ENCODE measurements at places on chromosomes 6 and 20. TPM values are rescaled to one million over a fixed set of nuclear protein-coding genes. Genes with fewer than 3 reads are reported as not detected.

BNIP5 gene
- not detected for total RNA-seq

GRCh38 chr20:1267161-1267560, 1.1 kb downstream of the SNPH start:
- DNase-seq = no peak

- no peak for DNase-seq
These were observed 872 bp upstream of the RIMS4 start for GRCh38 chr20:44811150-44811685.

GRCh38 chr6:64258752-64259151, 623.1 kb downstream of the PHF3 start:
- no peak for DNase-seq

GRCh38 chr6:166379800-166380199, 2.9 kb downstream of the MPC1 start:
- no peak for DNase-seq

DNA sequence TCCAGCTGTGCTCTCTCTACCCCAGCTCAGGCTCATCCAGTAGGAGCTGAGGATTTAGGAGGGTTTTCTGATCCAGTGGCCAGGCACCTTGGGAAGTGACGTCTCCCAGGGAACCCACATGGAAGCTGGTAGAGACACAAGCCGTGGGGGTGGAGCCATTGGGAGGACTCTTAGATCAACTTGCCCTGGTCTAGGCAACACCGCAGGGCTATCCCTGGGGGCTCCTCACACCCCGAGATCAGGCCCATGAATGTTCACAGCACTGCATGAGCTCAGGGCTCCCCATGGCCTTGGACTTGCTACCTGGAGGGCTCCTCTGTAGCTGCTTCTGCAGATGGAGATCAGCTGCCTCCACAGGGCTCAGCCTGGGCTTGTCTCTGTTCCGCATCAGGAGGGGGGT, 112.1 kb downstream of the CDH4 start:
- no peak for DNase-seq

GRCh38 chr6:72212686-72213085, 326.3 kb downstream of the RIMS1 start:
- no peak for DNase-seq

DNA sequence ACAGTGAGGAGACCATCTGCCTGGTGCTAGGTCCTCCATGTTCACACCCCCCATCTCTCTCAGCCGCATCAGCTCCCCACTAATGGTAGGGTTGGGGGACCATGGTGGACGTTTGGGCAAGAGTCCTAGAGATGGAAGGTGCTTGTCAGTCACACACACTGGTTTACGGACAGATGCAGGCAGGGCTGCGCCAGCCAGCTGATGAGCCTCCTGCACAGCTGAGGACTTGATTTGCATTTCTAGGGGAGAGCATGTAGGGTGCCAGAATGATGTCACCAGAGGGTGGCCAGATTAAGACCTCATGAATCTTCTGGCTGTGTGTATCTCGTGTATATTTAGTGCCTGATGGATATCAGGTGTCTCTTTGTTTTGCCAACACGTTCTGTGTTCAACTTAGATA, 28.6 kb downstream of the CST8 start:
- DNase-seq = no peak

GRCh38 chr6:34068462-34069044, 77.3 kb downstream of the GRM4 start:
- DNase-seq = no peak

SAPCD1 gene
- 2.6 TPM for total RNA-seq

DNA sequence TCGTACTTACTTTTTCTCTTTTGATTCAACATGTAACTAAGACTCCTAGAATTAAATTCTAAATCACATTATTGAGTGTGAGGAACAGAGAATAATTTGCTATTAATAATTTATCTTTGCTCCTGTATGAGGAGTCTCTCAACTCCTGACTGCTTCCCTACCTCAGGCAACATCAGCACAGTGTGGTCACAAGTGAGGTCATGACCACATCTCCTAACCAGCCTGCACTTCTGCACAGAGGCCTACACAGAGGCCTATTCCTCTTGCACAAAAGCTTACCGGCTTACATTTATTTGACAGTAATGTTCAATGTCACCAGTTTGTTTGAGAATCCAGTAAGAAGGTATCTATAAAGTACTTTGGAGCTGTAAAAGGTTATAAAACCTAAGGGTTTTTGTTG, 637.4 kb upstream of the MARCKS start:
- no peak for DNase-seq

- no peak for DNase-seq
These were observed 63.7 kb downstream of the POPDC3 start for GRCh38 chr6:105116150-105116549.

VGLL2 gene
- not detected for total RNA-seq

PAK1IP1 gene
- 8.5 TPM for total RNA-seq

DNA sequence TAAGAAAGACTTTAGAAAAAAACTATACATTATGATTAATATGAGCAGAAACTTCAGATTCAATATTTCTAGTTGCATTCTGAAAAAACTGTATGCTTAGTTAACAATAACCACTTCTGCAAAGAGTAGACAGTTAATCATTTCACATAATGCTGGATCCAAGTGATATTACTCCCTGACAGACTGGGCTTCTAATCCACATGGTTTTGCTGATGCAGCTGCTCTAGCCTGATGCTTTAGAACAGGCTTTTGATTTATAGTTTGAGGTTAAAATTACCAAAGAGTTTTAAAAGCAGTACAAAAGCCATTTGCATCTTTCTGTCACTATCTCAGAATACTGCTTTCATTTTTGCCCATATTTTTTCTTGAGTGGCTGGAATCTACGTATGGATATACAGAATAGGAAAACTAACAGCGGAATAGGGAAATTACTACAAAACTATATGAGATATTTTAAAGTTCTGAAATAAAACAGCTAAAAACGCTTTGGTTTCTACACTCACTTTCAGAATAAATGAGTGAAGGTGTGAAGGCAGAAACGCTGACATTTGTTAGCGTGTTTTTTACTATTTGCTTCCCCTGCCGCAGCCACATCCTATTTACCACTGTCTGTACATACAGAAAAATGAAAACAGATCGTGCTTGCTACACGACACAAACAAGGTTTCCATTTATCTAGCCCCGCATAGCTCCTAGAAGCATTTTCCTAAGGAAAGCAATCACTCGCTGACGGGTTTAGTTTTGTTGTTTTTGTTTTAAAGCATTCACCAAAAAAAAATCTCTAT, 61.7 kb downstream of the METTL24 start:
- DNase-seq = no peak

HEY2 gene
- total RNA-seq = 1.4 TPM

APCDD1L gene
- total RNA-seq = not detected

GRCh38 chr20:19913349-19913748, 103.8 kb upstream of the NAA20 start:
- DNase-seq = no peak

GRCh38 chr6:20631549-20631924, 97.3 kb downstream of the CDKAL1 start:
- DNase-seq = no peak

- no peak for DNase-seq
These were observed 73.4 kb downstream of the ELOVL2 start for GRCh38 chr6:10970731-10971130.

GRCh38 chr20:15476781-15477180, 1096.5 kb downstream of the KIF16B start:
- DNase-seq = no peak

LKAAEAR1 gene
- total RNA-seq = not detected

DNA sequence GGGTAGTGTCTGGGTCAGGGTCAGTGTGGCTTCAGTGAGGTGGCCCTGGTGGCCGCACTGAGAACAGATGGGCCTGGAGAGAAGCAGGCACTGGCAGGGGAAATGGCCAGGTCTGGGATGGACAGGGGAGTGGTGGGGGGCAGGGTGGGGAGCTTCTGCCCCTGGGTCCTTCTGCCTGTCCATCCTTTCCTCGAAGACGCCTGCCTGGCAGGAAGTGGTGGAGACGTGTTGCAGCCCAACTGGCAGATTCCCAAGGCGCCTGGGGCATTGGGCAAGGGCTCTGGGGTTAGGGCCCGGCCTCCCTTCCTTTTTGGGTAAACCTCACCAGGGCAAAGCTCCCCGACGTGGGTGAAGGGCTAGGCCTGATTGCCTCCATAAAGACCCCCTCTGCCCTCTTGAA, 10.4 kb downstream of the SRC start:
- no peak for DNase-seq

DNA sequence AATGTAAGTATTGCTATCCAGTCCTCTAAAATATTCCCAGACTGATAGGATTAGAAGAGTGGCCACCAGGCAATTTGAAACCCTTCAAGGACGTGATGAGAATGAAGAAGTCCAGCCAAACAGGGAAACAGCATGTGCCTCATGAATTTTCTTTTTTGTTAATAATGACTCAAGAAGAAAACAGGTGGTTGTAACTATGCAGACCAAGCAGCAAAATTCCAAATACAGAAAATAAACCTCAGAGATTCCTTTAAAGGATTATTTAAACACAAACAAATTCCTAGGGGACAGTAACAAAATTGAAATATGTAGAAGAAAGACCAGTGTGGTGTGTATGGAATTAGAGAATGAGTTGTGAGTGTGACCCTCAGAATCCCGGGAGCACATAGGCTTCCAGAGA, 239.2 kb downstream of the KCNQ5 start:
- DNase-seq = no peak

OPN5 gene
- not detected for total RNA-seq

- no peak for DNase-seq
These were observed 60.4 kb downstream of the TPD52L1 start for GRCh38 chr6:125213939-125214338.

DNA sequence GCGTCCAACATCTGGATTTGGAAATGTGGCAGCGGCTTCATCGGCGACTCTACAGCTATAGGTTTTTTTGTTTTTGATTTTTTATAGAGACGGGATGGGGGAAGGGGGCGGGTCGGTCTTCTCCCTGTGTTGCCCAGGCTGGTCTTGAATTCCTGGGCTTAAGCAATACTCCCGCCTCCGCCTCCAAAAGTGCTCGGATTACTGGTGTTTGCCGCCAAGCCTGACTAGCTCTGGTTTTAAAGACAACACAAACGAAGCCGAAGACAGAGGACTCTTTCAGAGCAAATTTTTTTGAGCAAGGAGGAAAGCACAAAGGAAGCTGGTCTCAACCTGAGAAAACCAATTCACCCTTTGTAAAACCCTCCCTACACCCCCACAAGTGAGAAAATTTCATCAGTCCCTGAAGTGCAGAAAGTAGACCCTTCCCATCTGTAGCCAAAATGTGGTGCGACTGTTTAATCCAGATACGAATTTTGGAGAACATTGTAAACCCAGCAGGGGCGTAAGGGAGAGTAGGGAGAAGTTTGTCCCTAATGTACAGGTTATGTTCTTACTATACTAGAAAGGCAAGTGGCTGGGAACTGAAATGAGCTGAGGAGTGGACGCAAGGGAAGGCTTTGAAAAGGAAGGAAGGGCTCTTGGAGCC, 185.9 kb downstream of the TRIM27 start:
- no peak for DNase-seq

FAM135A gene
- total RNA-seq = 15.6 TPM

DNA sequence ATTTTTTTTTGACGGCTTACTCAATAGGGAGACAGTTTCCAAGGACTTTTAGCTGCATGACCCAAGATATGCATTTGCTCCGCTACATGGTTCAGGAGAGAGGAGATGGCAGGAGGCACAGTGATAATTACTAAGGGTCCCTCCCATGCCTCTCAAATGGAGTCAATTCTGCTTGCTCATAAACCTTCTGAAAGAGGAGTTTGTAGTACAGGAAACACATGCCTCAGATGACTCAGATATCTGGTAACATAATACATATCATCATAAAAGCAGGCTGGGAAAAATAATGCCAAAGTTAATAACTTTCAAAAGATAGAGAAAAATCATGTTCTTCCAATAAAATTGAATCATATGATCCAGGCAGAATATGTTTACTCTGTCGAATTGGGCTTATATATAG, 97.6 kb upstream of the DEFB112 start:
- DNase-seq = no peak

- DNase-seq = no peak
These were observed 44.8 kb downstream of the ITPR3 start for GRCh38 chr6:33665957-33666356.

KHDC1 gene
- total RNA-seq = 0.42 TPM

SLC24A3 gene
- total RNA-seq = 1.8 TPM

WFDC10B gene
- not detected for total RNA-seq

SLC17A1 gene
- total RNA-seq = 25.8 TPM

GRCh38 chr6:13929196-13929595, 4.4 kb downstream of the RNF182 start:
- DNase-seq = no peak

GRCh38 chr6:18314317-18314997, 50.1 kb upstream of the DEK start:
- no peak for DNase-seq

RIN2 gene
- total RNA-seq = 16.6 TPM

DNA sequence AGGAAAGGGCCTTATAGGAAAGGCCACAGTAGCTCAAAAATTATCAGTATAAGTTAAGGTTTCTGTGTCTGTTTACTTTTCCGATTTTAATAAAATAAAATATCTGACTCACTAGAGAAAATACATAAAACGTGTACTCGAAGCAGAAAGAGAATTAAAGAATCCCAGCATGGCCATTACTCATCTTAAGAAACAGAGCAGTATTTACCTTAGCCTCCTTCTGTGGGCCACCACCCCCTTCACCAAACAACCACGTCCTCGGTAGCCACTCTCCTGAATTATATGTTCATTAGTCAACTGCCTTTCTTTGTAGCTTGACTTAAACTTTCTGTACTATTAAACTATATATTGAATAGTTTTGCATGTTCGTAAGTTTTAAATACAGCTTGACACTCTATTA, 72.2 kb upstream of the SPTLC3 start:
- DNase-seq = no peak

GRCh38 chr6:29502597-29502996, 14.8 kb upstream of the MAS1L start:
- no peak for DNase-seq

DNA sequence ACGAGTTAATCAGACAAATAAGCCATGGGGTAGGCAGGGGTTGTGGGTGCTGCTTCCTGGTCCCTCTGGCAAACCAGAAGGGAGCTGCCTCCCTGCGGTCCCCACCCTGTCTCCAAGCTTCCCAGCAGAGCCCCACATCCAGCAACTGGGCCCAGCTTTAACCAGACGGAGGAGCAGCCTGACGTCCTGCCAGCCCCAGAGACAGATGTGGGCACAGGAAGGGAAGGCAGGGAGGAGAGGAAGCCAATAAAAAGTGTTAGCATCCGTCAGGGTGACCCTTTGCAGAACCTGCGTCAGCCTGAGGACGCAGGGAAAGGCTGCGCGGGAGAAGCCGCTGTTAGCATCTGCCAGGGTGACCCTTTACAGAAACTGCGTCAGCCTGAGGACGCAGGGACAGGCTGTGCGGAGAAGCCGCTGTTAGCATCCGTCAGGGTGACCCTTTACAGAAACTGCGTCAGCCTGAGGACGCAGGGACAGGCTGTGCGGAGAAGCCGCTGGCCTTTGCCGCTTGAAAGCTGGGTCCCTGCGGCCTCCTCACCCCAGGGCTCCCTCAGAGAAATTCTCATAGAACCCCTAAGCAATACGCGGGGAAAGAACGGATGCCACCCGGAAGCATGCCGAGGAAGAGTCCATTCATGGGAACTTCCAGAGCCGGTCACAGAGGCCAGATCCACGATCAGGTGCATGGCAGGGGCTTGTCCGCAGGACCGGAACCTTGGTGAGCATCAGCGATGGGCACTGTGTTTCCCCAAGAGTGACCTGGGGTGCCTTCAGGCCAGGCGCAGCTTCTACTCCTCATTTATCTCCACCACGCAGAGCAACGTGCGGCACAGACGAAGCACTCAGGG, 15.9 kb downstream of the DLL1 start:
- DNase-seq = no peak

Data from liver (tissue), 10 donors.